ENCODE measurements at places on chromosomes 3 and 15.

- DNase-seq = no peak
These were observed 86.7 kb upstream of the RNF7 start for GRCh38 chr3:141651409-141651808.

- no peak for DNase-seq
These were observed 90.1 kb downstream of the AAGAB start for GRCh38 chr15:67164401-67164791.

GRCh38 chr3:164612751-164613150 is 465.5 kb downstream of the SI start:
- no peak for DNase-seq

DNA sequence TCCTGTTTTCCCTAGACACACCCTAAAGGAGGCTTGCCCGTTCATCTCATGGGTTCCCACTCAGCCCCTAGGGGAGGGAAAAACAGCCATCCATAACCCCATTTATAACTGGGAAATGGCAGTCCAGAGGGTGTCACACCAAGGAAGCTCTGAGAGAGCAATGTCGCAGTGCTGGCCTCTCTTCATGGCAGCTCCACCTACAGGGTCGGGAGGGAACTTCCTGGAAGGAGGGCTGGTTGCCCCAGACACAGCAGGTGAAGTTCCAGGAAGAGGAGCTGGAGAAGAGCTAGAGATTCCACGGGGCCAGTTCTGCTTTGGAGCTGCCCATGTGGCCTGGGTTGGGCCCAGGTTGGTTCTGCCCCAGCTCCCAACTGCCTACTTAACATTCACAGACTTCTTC is 22.3 kb upstream of the LINGO1 start:
- DNase-seq = peak; percentile 90

DNA sequence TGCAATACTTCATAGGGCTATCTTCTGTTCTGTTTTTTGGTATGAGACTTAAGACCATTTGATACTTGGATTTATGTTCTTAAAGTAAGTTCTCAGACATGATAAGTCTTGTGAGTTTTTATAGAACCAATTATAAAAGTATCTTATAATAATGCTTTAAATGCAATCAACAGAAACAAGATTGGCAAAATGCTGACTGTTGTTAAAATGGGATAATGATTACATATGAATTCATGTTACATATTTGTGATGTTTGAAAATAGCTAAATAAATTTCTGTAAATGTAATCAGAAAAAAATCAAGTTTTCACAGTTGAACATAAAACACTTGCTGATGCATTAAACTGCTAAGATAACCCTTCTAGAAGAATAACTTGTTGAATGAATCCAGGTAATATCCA is 148.3 kb downstream of the PLCH1 start:
- DNase-seq = no peak

DNA sequence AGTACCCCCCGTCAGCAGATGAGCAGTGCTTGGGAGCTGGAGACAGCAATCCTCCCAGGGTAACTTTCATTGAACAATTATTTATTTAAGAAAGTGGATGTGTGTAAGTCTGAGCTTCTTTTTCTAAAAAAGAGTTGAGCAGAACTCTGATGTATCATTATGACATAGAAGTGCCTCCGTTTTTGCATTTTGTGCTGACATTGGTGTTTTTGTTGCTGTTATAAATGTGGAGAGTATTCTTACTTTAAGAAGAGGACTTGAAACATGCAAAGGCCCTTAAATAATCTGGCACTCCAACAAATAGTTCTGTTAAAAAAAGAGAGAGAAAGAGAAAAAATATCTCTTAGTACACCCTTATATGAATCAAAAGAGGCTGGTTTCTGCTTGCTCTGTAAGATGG is 217.1 kb downstream of the AGBL1 start:
- no peak for DNase-seq

- DNase-seq = no peak
These were observed 105.8 kb downstream of the CYP19A1 start for GRCh38 chr15:51232581-51232980.

DNA sequence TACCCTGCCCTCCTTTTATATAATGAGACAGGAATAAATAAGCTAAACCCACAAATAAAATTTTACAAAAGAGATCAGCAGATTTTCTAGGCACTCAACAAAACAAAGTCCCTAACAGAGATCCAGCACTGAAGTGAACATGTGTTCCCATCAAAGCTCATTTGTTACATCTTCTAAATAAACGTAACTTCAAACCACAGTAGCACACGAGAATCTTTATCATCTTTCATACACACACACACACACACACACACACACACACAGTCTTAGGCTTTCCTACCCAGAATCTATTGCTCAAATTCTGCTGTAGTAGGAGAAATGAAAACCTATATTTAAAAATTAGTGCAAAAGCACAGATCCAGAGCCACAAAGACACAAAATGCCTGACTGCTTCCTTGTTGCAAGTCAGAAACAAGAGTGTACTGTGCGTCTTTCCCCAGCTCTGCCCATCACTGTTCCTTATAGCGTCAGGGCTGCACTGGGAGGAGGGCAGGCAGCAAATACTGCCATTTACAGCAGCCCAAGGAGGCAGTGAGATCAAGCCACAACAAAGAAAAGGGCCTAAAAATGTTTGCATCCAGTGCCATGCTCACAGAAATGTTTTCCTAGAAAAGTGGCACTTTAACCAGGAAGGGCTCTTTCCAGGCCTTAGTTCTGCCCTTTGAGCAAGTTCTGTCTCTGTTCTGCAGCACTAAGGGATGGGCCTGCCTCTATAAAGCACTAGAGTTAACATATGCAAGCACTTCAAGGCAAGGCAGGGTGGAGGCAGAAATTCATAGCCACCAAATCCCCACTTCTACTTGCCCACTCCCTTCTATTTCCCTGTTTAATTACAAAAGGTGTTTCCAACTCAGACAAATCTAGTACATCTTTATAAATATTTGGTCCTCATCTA is 6.0 kb downstream of the IP6K1 start:
- no peak for DNase-seq

Measured in HuH-7 (cell line).